Posterior vena cava (tissue), 2 donors: ENCODE measurements at places on chromosomes 6 and 20. TPM values are rescaled to one million over a fixed set of nuclear protein-coding genes. Genes with fewer than 3 reads are reported as not detected.

The TSHZ2 gene
- total RNA-seq, result 34.6 TPM

The FAM229B gene
- 29.6 TPM for total RNA-seq

The GRM4 gene
- total RNA-seq, result not detected

The CRYBG1 gene
- total RNA-seq, result 4.6 TPM

The IYD gene
- not detected for total RNA-seq

The NNAT gene
- 0.52 TPM for total RNA-seq

The POM121L2 gene
- total RNA-seq, result not detected

The STX11 gene
- total RNA-seq, result 10.5 TPM

The JPH2 gene
- 130 TPM for total RNA-seq

The BACH2 gene
- total RNA-seq, result 3.9 TPM

The OR12D3 gene
- total RNA-seq, result not detected

The HMGCLL1 gene
- 0.14 TPM for total RNA-seq

The BTBD9 gene
- 22.9 TPM for total RNA-seq

The ASIP gene
- not detected for total RNA-seq

The PHACTR1 gene
- total RNA-seq, result 9.0 TPM
